ENCODE measurements at places on chromosomes 5 and 9.

DNA sequence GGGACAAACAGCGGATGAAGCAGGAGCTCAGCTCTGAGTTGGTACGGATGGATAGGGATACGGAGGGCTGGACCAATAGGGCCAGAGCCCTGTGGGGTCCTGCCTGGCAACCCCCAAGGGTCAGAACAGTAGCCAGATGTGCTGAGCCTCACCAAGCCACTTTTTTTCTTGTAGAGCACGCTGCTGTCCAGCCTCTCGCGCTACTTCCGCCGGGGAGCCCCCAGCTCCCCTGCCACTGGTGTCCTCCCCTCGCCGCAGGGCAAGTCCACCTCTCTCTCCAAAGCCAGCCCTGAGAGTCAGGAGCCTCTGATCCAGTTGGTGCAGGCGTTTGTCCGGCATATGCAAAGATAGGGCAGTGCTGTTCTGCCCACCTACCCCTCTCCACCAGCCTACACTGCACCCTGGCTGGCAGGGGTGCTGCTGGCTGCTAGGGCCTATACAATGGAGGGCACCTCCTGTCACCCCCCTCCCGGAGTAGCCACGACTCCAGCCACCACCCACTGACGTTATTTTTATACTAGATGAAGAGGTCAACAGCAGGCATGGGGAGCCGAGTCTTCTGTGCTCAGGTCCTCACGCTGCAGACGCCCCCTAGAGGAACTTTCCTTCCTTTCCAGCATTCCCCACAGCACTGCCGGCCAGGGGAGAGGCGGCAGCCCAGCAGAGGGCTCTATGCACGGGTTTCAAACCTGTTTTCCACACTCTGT lies 21.6 kb downstream of the SH3GLB2 start:
- peak overlapping the region; percentile 47 for H3K27ac ChIP-seq
- H3K36me3 ChIP-seq: peaks cover 26% of the 10 kb centered on the region
- no peak for DNase-seq
- no peak overlapping the region for H3K4me3 ChIP-seq

DNA sequence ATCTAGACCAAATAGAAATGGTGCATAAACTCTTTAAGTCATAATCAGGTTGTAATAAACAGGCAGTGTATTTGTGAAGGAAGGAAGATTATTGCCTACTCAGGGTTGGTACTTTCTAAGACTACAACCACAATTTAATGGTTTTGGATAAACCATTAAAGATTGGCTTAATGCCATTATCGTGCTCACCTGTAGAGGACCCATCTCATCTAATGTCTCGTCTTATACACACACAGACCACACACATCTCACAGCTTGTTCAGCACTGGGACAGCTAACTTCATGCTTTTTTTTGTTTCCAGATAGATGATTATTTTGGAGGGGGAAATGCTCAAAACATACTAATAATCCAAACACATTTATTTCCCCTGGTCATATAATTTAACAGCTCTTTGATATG lies 175.7 kb upstream of the SLC12A2 start:
- no peaks in the 10 kb centered on the region for H3K36me3 ChIP-seq
- peaks cover 1% of the 10 kb centered on the region for H3K4me1 ChIP-seq
- DNase-seq: no peak
- no peaks in the 10 kb centered on the region for H3K27me3 ChIP-seq

GRCh38 chr9:127262602-127263001 lies 2.0 kb upstream of the GARNL3 start:
- no peak overlapping the region for H3K4me3 ChIP-seq
- no peaks in the 10 kb centered on the region for H3K36me3 ChIP-seq
- H3K27me3 ChIP-seq: no peaks in the 10 kb centered on the region
- peaks cover 33% of the 10 kb centered on the region for H3K4me1 ChIP-seq

DNA sequence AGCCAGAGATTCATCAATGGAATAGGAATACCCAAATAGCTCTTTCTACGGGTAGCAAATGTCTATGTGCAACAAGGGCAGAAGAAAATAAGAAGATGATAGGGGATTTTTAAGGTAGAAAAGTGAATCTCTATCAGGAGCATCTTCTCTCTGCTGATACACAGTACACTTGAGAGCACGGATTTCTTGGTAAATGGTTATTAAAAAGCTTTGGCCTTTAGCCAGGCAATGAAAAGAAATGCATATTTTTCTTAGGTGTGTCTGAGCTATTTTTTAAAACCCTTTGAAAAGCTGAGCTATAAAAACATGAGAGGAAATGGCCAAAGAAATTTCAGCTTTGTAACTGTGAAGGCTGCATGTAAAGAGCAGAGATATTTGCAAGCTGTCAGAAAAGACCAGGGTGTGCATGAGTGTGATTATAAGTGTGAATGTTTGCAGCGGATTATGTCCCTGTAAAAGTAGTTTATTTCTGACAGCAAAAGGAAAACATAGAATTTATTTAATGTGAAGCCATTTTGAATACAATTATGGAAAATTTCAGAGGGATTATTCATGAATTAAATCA lies 487.1 kb upstream of the PIK3R1 start:
- no peak for DNase-seq
- H3K4me3 ChIP-seq: no peak overlapping the region
- H3K27ac ChIP-seq: peak overlapping the region; percentile 54
- no peaks in the 10 kb centered on the region for H3K27me3 ChIP-seq
- peaks cover 35% of the 10 kb centered on the region for H3K4me1 ChIP-seq

DNA sequence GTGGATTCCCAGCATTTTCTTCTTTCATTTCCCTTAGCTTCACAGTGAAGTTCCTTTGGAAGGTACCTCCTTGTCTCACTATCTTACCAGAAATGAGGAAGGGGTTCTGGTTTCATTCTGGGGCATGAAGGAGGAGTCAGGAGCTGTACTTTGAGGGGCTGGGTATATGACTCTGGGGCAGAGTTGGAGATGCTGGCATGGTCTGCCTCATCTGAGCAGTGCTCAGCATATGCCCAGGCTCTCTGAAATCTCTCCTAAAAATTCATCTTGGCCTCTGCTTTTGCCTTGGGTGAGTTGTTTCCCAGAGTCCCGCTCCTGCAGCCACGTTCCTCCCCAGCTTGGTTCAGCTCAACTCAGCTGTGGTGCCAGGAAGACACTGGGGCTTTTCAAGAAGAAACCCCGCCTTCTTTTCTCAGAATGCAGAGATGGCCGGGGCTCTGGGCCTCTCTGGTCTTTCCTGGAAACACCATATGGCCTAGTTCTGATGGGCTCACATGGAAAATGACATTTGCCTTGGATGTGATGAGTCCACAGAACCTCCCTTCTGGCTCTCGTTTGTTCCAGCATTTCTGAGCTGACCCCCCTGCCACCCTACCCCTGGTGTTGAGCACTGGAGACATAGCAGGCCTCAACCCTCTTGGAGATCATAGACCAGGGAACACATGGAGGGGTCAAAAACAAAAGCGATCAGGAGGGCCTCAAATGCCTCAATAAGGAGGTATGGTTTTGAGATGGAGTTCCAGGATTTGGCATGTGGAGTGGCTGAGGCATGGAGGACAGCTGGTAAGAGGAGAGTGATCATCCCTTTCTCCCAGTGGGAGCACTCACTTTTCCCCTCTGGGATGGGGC lies 12.0 kb upstream of the TGFBR1 start:
- H3K27me3 ChIP-seq: peaks cover 2% of the 10 kb centered on the region
- no peaks in the 10 kb centered on the region for H3K36me3 ChIP-seq
- peaks cover 6% of the 10 kb centered on the region for H3K4me1 ChIP-seq
- H3K4me3 ChIP-seq: no peak overlapping the region
- no peak overlapping the region for H3K27ac ChIP-seq

DNA sequence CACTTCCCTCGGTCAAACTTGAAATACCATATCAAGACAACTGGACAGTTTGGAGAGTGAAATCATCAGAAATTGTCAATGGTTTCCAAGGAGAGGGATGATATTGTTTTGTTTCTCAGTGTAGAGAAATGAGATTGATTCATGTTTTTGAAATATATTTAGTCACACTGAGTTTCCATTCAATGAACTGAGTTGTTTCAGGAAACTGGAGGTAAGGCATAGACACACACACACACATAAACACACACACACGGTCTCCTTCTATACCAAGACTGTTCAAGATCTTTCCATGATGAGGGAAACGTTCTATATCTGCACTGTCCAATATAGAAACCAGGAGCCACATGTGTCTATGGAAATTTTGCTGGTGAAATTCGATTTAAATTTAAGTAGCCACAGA lies 182.8 kb downstream of the PTTG1 start:
- no peaks in the 10 kb centered on the region for H3K4me1 ChIP-seq
- no peak overlapping the region for H3K4me3 ChIP-seq
- DNase-seq: no peak
- no peak overlapping the region for H3K27ac ChIP-seq
- H3K27me3 ChIP-seq: peaks cover 6% of the 10 kb centered on the region
- no peaks in the 10 kb centered on the region for H3K36me3 ChIP-seq

DNA sequence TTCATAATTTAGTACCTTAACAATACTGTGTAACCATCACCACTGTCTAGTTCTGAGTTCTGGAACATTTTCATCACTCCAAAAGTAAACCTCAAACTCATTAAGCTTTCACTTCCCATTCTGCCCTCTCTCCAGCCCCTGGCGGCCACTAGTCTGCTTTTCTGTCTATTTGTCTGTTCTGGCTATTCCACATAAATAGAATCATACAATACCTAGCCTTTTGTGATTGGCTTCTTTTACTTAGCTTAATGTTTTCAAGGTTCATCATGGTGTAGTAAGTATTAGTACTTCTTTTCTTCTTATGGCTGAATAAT lies 138.7 kb downstream of the RAPGEF6 start:
- H3K27me3 ChIP-seq: no peaks in the 10 kb centered on the region
- no peak for DNase-seq
- H3K4me3 ChIP-seq: no peak overlapping the region
- no peaks in the 10 kb centered on the region for H3K4me1 ChIP-seq

GRCh38 chr5:97075649-97076048 lies 66.8 kb downstream of the LIX1 start:
- peaks cover 4% of the 10 kb centered on the region for H3K4me1 ChIP-seq
- H3K4me3 ChIP-seq: no peak overlapping the region
- no peaks in the 10 kb centered on the region for H3K36me3 ChIP-seq

GRCh38 chr9:32590898-32591297 lies 17.9 kb upstream of the NDUFB6 start:
- no peak overlapping the region for H3K27ac ChIP-seq
- H3K4me1 ChIP-seq: peaks cover 4% of the 10 kb centered on the region
- H3K27me3 ChIP-seq: peaks cover 21% of the 10 kb centered on the region
- H3K4me3 ChIP-seq: no peak overlapping the region

GRCh38 chr5:175383350-175383749 lies 60.6 kb downstream of the DRD1 start:
- no peak for DNase-seq
- H3K4me3 ChIP-seq: no peak overlapping the region
- H3K4me1 ChIP-seq: peaks cover 5% of the 10 kb centered on the region
- no peak overlapping the region for H3K27ac ChIP-seq
- peaks cover 60% of the 10 kb centered on the region for H3K27me3 ChIP-seq
- H3K36me3 ChIP-seq: no peaks in the 10 kb centered on the region

- no peak overlapping the region for H3K27ac ChIP-seq
- H3K27me3 ChIP-seq: no peaks in the 10 kb centered on the region
- H3K36me3 ChIP-seq: no peaks in the 10 kb centered on the region
- no peak overlapping the region for H3K4me3 ChIP-seq
Observed at GRCh38 chr9:28124917-28125316, 551.6 kb upstream of the C9orf72 start.

- no peaks in the 10 kb centered on the region for H3K4me1 ChIP-seq
- DNase-seq: no peak
- no peaks in the 10 kb centered on the region for H3K36me3 ChIP-seq
- H3K27ac ChIP-seq: no peak overlapping the region
Observed at GRCh38 chr5:12204761-12205160, 300.5 kb upstream of the CTNND2 start.

DNA sequence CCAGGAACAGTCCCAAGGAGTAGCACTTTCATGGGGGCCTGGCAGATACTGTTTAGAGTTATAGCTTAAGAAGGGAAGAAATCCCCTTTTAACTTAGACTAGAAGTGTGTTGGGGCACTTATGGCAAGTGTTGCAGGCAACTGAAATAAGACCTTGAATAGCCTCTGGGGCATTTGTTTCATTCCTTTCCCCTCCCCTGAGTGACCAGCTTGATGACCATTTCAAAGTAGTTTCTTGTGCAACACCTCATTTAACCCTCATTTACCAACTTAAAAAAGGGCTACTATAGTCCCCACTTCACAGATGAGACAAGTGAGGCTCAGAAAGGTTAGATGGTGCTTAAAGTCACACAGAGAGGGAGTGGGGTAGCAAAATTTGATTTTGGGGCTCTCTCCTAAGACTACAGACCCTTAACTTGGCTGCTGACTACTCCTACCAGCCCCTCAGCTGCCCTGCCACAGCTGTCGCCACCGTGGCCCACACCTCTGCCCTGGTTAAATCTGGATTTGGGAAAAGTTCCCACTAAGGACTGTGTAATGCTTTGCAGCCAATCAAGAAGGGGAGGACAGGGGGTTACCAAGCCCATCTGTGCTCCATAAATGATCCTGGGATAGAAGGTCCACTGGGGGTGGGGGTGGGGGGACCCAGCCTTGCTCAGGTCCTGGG lies 5.5 kb downstream of the PDLIM4 start:
- H3K4me1 ChIP-seq: peaks cover 56% of the 10 kb centered on the region
- peaks cover 20% of the 10 kb centered on the region for H3K36me3 ChIP-seq
- H3K27ac ChIP-seq: no peak overlapping the region
- no peaks in the 10 kb centered on the region for H3K27me3 ChIP-seq
- no peak overlapping the region for H3K4me3 ChIP-seq

- no peak overlapping the region for H3K27ac ChIP-seq
- no peaks in the 10 kb centered on the region for H3K27me3 ChIP-seq
- no peaks in the 10 kb centered on the region for H3K36me3 ChIP-seq
- peaks cover 2% of the 10 kb centered on the region for H3K4me1 ChIP-seq
- DNase-seq: no peak
Observed at GRCh38 chr5:129973716-129974426, 69.6 kb downstream of the CHSY3 start.

GRCh38 chr5:165521816-165522610 lies 2016.6 kb downstream of the MAT2B start:
- peaks cover 3% of the 10 kb centered on the region for H3K36me3 ChIP-seq
- no peaks in the 10 kb centered on the region for H3K27me3 ChIP-seq
- no peak overlapping the region for H3K4me3 ChIP-seq
- H3K27ac ChIP-seq: peak overlapping the region; percentile 21
- peaks cover 10% of the 10 kb centered on the region for H3K4me1 ChIP-seq

DNA sequence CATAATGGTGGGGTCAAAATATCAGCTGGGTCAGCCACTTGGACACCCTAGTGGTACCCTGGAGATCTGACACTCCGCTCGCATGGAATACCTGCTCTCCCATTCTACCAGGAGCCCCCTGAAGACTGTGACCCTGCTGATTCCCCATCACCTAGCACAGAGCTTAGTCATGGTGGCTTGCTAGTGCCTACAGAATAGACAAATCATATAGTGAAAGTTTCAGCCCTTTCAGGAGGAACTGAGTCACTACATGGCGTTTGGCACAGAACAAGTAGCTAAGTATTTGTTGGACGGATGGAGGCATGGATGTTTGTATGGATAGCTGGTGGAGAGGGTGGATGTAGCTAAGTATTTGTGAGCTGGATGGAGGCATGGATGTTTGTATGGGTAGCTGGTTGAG lies 65.3 kb downstream of the LMX1B start:
- peaks cover 3% of the 10 kb centered on the region for H3K36me3 ChIP-seq
- peaks cover 21% of the 10 kb centered on the region for H3K4me1 ChIP-seq
- no peak overlapping the region for H3K27ac ChIP-seq

GRCh38 chr5:172531704-172532026 lies 77.3 kb upstream of the SH3PXD2B start:
- H3K4me1 ChIP-seq: peaks cover 13% of the 10 kb centered on the region
- peaks cover 4% of the 10 kb centered on the region for H3K27me3 ChIP-seq
- no peaks in the 10 kb centered on the region for H3K36me3 ChIP-seq
- H3K4me3 ChIP-seq: no peak overlapping the region

Data from mesothelial cell of epicardium (in vitro differentiated cells).